ENCODE measurements at places on chromosomes 3 and 15.

- DNase-seq, result no peak
These were observed 268.6 kb upstream of the WNT5A start for GRCh38 chr3:55755516-55756205.

DNA sequence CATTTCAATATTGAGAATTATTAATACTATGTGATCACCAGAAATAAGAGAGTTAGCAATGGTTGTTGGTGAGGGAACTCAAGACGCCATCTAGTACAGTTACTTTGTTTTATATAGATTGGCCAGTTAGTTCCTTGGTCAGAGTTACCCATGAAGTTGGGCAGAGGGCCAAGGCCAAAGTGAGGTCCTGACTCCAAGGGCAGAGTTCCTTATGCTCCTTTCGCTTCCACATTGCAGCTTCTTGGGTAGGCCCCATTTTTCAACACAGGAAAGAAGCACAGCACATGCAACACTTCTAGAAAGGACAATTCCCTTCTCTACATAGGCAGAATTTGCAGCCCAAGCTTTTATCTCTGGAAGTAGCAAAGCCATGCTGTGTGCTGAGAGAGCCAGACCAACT lies 178.6 kb downstream of the KCNAB1 start:
- DNase-seq, result no peak

- no peak for DNase-seq
These were observed 484.2 kb downstream of the MECOM start for GRCh38 chr3:169179321-169179720.

DNA sequence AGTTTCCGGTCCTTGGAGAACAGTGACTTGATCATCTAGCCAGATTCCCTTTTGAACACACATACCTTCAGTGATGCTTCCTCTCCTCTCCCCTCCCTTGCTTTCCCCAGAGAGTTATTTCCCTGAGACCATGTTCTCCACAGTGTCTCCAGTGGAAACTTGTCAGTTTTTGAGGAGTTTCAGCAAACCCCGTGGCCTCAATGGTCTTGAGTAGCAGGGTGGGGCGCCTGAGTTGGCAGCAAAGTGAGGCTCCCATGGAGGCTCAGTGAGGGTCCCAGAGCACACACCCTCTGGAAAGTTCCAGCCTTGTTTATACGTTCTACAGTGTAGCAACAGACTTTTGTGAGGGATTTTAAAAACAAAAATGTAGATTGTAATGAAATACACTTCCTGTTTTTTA lies 135.1 kb downstream of the LRRC28 start:
- no peak for DNase-seq

DNA sequence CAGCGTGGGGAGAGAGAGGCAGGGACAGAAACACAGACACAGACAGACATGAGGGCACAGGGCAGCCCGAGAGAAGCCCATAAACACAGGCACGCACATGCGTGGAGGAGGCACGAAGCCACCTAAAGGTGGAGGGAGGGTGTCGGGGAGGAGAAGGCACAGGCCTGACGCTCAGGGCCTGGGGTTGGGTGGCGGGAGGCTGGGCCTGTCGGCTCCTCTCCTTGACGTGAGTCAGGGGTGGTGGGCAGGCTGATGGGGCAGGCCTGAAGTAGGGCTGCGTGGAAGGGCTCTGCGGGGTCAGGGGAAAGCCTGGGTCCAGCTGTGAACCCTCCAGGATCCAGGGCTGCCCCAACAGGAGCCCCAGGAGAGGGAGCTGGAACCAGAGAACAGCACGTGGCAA lies 74.2 kb downstream of the EPHB3 start:
- DNase-seq, result no peak

DNA sequence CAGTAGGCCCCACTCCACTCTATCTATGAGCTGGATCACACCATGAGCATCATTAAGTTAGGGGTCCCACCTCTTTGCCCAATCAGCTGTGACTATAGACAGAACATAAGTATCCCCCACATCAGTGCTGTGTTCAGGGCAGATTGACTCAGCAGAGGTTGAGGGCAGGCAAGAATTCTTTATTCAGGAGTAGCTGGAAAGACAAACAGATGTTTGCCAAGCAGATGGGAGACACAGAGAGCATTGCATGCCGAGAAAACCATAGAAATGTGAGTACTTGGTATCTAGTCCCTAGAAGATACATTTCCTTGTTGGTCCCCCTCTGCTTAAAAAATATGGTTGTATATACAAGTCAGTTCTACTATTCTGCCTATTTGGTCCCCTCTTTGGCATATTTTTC lies 440.8 kb downstream of the RAP2B start:
- DNase-seq, result no peak
